ENCODE measurements at places on chromosomes 7 and 10.

- no peak for DNase-seq
These were observed 38.2 kb downstream of the GSDME start for GRCh38 chr7:24718977-24719491.

DNA sequence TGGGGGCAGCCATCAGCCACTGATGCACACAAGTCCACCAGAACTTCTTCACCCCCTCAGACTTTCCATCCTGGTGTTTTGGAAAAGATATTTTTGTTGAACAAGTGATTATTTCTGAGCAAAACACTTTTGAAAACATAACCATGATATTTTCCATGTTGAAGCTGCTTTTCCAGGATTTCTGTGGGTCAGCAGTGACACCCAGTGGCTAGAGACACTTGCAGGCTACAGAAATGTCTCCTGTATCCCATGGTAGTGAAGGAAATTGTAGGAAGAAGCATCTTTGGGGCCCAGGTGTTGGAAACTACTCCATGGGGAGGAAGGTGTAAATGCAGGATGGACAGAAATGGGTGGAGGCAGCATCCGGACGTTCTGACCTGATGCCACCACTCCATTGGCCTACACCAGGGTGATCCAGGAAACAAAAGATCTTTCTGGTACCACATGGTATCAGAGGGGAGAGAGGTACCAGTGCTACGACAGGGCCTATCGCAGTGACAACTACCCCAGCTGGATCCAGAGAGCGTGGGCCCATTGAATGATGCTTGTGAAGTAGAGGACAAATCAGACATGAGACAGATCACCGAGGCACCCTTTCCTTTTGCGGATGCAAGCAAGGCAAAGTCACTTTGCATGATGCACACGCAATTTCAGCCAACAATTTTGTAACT, 111.7 kb upstream of the COBL start:
- DNase-seq: no peak

DNA sequence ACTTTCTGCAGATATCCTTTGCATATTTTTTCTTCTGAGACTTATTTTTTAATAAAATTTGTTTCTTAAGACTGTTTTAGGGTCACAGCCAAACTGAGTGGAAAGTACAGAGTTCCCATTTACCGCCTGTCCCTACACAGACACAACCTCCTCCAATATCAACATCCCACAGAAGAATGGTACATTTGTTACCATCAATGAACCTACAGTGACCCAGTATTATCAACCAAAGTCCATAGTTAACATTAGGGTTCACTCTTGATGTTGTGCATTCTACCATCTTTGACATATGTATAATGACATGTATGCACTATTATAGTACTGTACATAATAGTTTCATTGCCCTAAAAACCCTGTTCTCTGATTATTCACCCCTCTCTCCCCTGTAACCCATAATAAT, 14.6 kb upstream of the REEP3 start:
- DNase-seq: no peak

DNA sequence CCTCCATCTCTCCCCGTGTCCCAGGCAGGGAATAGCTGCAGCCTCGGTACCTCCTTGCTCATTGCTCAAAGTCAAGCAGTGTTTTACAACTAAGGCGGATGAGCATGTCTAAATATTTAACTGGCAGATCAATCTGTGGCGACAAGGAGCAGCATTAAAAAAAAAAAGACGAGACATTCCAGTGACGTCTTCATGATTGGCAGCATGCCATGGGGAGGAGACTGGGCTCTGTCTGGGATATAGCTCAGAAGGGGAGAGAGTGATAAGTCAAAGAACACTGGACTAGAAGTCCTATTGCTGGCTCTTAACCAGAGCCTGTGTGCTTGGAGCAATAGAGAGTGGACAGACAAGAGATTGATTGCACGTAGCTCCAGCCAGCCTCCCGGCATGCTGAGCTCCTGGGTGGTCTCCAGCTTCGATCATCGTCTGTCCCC, 287.5 kb upstream of the PODXL start:
- peak; percentile 57 for DNase-seq

DNA sequence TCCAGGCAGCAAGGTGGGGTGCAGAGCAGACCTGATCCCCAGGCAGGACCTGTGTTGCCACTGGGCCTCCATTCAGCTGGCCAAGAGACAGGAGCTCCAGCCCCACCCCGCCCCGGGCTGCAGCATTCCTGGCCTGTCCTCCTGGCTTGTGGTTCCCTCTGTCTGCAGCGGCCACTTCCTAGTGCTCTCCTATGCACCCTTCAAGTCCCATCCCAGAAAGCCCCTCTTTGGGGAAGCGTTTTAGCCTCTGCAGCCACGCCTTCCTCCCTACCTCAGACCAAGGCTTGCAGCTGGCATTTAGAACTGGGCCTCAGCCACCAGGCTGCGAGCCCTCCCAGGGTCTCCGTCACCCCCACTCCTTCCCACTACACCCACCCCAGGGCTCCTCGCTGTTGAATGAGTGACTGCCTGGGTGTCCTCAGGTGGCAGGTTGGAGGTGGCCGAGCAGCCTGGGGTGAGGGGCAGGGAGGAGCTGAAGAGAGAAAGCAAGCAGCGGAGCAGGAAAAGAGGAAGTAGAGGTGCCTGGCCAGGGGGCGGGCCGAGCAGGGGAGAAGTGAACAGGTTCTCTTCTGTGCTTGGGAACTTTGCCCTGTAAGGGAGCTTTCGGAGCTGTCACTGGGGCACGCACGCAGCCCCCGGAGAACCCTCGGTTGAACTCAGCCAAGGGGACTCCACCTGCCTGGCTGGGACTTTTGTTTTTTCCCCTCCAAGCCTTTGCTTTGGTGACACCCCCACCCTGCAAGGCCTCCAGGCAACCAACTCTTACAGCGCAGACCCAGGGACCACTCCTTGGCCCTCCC, 109.1 kb upstream of the TNRC18 start:
- DNase-seq: peak; percentile 65

DNA sequence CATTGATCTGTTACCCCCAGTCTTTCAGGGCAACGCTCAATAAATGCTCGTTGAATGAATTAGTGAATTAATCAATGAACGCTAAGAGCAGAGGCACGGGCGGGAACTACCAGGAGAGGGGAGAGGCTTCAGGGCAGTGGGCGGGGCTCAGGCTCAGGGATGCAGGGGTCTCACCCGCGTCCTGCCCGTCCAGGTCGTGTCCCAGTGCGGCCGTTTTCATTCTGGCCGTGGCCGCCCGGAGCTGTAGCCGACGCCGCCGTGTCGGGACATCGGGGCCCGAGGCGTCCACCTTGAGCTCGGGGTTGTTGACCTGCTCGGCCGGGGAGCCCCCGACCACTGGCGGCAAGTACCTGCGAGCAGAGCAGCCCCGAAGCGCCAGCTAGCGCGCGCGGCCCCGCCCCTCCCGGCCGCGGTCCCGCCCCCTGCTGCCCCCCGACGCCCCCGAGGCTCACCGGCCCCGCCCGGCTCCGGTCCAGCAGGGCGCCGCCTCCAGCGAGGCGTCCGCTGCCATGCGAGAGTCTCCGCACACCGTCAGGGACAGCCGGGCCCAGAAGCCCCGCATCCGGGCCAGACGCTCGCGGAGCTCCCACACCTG, 2.8 kb upstream of the GAL3ST4 start:
- DNase-seq: peak; percentile 33

GRCh38 chr7:17304926-17305325, 6.5 kb downstream of the AHR start:
- DNase-seq: no peak

GRCh38 chr10:30190577-30191552, 131.5 kb upstream of the JCAD start:
- peak; percentile 89 for DNase-seq

DNA sequence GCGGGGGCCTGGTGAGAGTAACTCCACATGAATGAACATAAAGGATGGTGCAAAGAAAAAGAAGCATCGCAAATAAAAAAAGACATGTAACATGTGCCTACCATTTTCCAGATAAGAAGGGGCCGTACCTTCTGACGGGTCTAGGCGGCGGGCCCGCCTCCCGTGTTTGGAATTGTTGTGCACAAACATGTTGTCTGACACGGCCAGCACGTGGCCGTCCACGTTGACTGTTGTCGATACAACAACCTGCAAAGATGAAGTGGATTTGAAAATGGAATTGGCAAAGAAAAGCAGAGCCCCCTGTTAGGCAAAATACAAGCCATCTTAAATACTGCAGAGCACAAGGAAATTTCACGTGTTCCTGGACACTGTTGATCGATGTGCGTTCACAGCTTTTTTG, 90.7 kb downstream of the EBF3 start:
- no peak for DNase-seq

GRCh38 chr7:138979988-138980562, 1.1 kb downstream of the KIAA1549 start:
- no peak for DNase-seq

DNA sequence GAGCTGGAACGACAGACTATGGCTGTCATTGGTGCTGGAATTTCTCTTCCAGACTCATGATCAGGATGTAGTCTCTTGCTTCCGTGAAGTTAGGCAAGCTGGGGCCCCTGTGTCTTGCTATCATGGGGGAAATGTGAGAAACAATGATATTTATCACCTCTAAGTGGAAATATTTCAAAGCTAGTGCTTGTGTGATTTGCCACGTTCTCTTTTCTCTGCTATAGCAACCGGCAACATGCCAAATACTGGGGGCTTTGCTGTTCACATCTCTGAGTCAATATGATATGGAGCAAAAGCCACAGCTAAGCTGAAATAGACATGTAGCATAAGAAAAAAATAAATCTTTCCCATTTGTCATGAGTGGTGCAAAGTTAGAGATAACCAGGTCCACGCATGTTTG, 668.2 kb upstream of the IGFBP3 start:
- DNase-seq: no peak

- peak; percentile 29 for DNase-seq
These were observed 151.4 kb downstream of the CDH23 start for GRCh38 chr10:71547876-71548846.

DNA sequence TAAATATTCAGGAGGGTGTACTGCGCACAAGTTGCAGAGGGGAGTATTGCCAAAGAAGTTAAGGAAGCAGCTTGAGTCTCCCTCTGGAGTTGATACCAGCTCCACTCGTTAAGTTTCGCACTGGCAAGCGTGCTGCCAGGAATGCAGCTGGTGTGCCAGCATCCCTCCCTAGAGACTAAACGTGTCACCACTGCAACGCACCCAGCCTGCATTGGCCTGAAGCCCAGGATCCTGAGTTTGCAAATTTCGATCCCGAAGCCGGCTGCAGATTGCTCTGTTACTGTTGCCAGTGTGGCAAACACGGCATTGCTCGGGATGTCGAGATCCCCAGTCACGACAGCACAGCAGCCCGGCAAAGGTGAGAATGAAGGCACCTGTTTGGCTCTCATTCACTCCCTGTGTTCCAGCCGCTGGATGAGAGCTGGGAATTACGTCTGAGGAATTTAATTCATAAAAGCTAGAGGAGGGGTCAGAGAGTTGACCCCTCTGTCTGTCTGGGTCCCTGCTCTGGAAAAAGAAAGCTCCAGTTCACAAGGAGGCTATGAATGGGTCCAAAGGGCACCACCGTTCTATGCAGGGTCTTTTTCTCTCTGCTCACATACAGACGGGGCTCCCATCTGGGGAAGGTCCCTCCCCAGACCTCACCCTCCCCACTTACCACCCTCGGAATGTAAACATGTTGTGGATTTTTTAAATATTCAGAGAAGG, 61.0 kb downstream of the NRP1 start:
- DNase-seq: peak; percentile 90

DNA sequence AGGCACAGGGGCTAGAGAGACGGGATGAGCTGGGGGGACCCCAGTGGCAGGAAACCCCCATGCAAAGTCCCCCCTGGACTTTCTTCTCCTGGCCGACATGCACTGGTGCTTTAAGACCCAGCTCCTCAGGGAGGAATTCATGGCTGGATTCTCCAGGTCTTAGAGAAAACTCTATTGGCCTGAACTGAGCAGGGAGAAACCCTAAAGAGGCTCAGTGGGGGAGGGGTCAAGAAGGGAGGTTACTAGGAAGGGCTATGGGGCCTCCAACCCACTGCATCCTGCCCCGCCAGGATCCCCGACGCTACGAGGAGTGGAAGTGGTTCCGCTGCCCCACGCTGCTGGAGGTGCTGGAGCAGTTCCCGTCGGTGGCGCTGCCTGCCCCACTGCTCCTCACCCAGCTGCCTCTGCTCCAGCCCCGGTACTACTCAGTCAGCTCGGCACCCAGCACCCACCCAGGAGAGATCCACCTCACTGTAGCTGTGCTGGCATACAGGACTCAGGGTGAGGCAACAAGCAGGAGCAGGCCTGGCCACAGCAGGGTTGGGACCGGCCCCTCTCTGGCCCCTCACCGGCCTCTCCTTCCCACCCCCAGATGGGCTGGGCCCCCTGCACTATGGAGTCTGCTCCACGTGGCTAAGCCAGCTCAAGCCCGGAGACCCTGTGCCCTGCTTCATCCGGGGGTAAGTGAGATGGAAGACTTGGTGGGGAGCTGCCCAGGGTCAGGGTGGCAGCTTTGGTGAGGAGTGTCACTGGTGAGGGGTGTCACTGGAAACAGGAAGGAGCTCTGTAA, 13.8 kb downstream of the ATG9B start:
- DNase-seq: no peak

GRCh38 chr7:47782792-47783191, 165.5 kb downstream of the PKD1L1 start:
- DNase-seq: no peak

GRCh38 chr10:72310241-72310633, 36.5 kb downstream of the DDIT4 start:
- DNase-seq: no peak

DNA sequence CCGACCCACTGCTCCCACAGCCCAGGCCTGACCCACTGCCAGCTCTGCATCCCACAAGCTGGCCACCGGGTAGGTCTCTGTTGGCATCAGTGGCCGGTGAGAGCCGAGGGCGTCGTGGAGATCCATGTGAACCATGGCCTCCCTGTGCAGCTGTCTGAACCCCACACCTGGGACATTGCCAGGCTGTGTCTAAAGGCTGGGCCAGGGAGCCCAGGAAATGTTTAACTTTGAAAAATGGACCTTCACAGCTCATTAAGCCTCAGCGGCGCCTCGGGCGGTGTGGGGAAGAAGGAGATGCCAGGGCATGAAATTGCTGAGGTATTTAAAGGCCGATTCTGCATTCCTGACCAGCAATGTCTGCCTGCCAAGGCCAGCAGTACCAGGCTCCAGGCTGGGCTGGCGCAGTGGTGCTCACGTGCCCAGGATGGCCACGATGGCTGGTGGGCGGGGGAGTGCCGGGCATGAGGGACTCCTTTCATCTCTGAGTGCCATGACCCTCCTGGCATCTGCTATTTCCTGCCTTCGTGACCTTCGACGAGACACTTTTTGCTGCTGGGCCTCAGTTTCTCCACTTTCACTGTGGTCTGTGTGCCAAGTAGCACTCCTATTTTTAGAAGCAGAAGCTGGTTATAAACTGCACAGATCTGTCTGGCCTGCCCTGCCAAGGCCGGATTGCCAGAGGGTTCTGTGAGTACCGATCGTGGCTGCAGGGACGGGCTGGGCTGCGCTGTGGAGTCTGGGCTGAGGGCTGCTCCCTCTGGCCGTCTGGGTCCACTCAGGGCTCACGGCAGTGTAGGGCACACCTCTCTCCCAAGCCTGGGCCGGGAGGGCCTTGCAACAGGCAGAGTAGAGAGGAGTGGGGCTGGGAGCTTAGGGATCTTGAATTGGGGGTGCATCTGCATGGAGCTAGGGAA, 21.8 kb downstream of the ELFN1 start:
- peak; percentile 26 for DNase-seq

All from testis (tissue), 5 donors.